ENCODE measurements at places on chromosomes 13 and 19. TPM values are rescaled to one million over a fixed set of nuclear protein-coding genes. Genes with fewer than 3 reads are reported as not detected.

The ZNF813 gene
- total RNA-seq: 3.9 TPM

The FAM216B gene
- 0.09 TPM for total RNA-seq

- H3K27me3 ChIP-seq: no peaks in the 10 kb centered on the region
- peak; percentile 60 for DNase-seq
- no peaks in the 10 kb centered on the region for H3K4me1 ChIP-seq
- no peak overlapping the region for H3K4me3 ChIP-seq
- no peaks in the 10 kb centered on the region for H3K36me3 ChIP-seq
- no peak overlapping the region for H3K27ac ChIP-seq
Observed at GRCh38 chr19:54572696-54573311, 786 bp upstream of the LILRA2 start.

DNA sequence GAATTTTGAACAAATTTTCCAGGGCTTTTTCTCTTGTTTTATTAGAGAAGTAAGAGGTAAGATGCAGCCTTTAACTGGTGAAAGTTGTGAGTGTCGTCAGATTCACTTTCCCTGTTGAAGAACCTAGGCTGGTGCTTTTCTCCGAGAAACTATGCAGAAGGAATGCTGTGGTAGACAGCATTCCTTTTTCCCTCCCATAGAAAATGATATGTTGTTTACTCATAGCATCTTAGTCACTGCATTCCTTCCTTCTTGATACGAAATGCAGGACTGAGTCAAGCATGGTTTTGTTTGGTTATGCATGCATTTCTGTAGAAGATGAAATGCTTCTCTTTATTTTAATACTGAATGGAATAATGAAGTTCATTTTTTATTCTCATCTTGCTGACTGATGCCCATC is 3.4 kb downstream of the ITGBL1 start:
- H3K4me1 ChIP-seq: no peaks in the 10 kb centered on the region
- H3K36me3 ChIP-seq: no peaks in the 10 kb centered on the region
- H3K4me3 ChIP-seq: no peak overlapping the region
- no peak for DNase-seq
- H3K27me3 ChIP-seq: peaks cover 8% of the 10 kb centered on the region

- DNase-seq: peak; percentile 89
- no peaks in the 10 kb centered on the region for H3K36me3 ChIP-seq
- H3K27me3 ChIP-seq: no peaks in the 10 kb centered on the region
- H3K4me3 ChIP-seq: no peak overlapping the region
Observed at GRCh38 chr13:74644229-74644628, 510.0 kb upstream of the KLF12 start.
